ENCODE measurements at places on chromosomes 2 and 18.

- no peak for DNase-seq
Observed at GRCh38 chr2:126766969-126767296, 111.0 kb downstream of the GYPC start.

- DNase-seq = no peak
Observed at GRCh38 chr2:170822290-170823087, 5.8 kb downstream of the GAD1 start.

- no peak for DNase-seq
Observed at GRCh38 chr2:134679745-134680144, 39.1 kb downstream of the TMEM163 start.

GRCh38 chr2:96161898-96162297 is 16.7 kb upstream of the DUSP2 start:
- DNase-seq = peak; percentile 29

- no peak for DNase-seq
Observed at GRCh38 chr2:106705877-106706276, 180.1 kb downstream of the ST6GAL2 start.

- DNase-seq = no peak
Observed at GRCh38 chr2:23669413-23670244, 257.3 kb downstream of the ATAD2B start.

DNA sequence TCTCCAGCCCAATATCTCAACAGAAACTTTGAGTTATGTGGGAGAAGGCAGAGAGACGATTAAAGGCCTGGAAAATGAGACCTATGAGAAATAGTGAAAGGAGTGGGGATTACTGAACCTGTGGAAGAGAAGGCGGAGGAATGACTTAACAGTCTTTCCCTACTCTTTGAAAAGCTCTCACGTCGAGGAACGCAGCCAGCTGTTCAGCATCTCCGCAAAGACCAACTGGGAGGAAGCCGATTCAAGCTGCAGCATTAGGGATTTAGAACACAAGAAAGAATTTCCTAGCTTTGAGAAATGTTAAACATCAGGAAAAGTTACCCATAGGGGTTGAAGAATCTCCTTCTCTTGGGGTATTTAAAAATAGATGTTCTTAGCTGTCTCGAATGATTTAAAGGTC is 233.2 kb upstream of the PARD3B start:
- DNase-seq = no peak

- no peak for DNase-seq
Observed at GRCh38 chr2:29587402-29588190, 333.8 kb downstream of the ALK start.

DNA sequence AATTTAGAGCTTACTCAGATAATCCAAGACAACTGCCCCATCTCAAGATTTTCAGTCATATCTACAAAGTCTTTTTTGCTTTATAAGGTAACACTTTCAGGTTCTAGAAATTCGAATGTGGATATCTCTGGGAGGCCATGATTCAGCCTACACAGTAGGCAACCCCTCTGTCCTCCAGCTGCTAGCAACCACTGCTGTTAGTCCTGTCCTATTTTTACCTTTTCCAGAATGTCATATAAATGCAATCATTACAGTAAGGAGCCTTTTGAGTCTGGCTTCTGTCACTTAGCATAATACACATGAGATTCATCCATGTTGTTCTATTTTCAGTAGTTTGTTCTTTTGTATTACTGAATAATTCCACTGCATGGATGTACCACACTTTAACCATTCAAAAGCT is 28.5 kb upstream of the MARCHF7 start:
- no peak for DNase-seq

GRCh38 chr2:119494163-119494790 is 30.0 kb downstream of the SCTR start:
- no peak for DNase-seq

- DNase-seq = no peak
Observed at GRCh38 chr2:187569042-187569441, 14.8 kb upstream of the TFPI start.

DNA sequence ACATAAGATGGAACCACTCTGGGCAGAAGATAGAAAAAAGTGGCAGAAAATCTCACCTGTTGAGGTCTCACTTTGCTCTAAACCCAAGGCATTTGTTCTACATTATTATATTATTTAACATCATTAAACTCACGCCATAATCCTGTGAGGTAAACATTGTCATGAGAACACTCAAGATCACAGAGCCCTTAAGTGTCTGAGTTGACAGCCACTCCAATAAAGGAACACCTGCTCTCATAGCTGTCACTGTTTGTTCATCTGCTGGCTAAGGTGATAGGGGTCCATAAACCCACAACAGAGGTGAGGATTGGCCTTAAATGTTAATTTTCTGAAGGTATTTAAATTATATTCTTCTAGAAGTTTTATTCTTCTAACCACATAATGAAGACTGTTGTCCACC is 439.7 kb downstream of the RIT2 start:
- DNase-seq = no peak

GRCh38 chr2:8488001-8488738 is 193.7 kb upstream of the ID2 start:
- DNase-seq = no peak

- no peak for DNase-seq
Observed at GRCh38 chr2:36696533-36696932, at the start of gene VIT. Gene VIT (plus strand): TSS chr2:36696707. CDS start chr2:36716371, 19,664 bp downstream.

GRCh38 chr18:11369556-11369955 is 220.2 kb upstream of the PIEZO2 start:
- no peak for DNase-seq

- peak; percentile 3 for DNase-seq
Observed at GRCh38 chr2:44715671-44716081, 225.8 kb upstream of the SIX3 start.

GRCh38 chr2:170177950-170178781 is at the start of gene MYO3B:
Gene MYO3B (plus strand): TSS chr2:170178147. CDS start chr2:170178288, 141 bp downstream.
- no peak for DNase-seq

- no peak for DNase-seq
Observed at GRCh38 chr18:9779630-9780029, 71.5 kb downstream of the RAB31 start.

GRCh38 chr2:68185541-68186164 is 28.0 kb downstream of the PNO1 start:
- DNase-seq = peak; percentile 78

GRCh38 chr2:223781560-223781959 is 55.8 kb downstream of the AP1S3 start:
- no peak for DNase-seq

DNA sequence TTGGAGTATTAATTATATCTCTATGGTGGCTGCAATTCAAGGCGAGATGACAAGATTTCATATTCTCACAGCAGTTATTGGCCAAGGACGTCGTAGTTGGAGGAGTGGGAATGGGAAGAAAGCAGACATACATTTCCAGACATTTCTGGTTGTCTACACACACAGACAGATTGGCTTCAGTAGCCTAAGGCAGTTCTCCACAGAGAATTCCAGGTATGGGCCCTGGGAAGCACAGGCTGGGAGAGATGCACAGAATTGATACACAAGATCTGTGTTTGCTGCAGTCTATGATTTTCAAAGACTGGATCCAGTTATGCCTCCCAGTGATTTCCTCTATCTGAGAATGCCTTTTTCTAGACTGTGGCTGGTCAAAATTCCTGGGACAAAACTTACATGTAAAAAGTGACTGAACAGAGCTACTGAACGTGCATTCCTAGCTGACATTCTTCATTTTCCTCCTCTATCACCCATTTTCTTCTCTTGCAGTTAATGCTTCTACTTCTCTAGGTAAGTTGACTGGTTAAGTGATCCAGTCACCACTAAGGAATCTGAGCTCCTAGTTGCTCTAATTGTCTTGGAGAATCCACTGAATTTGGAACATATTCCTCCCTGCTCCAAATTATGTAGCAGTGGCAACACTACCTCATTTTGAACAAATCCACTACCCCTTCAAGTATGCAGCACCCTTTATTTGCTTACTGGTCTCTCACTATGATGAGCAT is 386.7 kb upstream of the CDH7 start:
- DNase-seq = no peak

DNA sequence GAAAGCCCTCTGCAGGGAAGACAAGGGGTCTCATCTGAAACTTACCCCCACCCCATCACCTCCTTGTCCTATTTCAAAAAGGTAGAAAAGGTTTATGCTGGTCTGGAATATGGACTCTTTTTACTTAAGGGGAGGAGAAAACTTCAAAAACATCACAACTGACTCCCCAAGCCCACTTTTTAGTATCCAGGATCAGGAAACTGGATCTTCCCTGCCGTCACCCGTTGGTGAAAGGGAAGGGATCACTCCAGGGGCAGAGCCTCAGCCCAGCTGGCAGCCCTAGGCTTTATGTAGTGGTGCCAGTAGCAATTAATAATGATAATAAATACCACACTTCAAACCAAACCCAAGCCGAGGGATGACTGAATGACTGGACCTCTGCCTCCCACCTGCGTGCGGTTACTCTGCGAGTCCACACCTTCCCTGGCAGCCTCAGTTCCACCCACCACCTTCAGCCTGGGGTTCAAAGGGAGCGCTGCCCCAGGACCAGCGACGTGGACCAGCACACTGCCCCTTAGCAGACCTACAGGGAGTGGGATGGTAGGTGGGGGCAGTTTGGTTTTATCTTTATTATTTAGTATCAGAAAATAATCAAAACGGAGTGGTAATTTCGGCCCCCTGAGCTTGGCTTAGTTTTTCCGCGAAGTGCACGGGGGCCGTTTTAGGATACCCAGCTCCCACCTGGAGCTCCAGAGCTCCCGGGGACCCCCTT is 4.9 kb upstream of the GATA6 start:
- no peak for DNase-seq

GRCh38 chr2:160226367-160226766 is 26.3 kb upstream of the ITGB6 start:
- DNase-seq = peak; percentile 7

DNA sequence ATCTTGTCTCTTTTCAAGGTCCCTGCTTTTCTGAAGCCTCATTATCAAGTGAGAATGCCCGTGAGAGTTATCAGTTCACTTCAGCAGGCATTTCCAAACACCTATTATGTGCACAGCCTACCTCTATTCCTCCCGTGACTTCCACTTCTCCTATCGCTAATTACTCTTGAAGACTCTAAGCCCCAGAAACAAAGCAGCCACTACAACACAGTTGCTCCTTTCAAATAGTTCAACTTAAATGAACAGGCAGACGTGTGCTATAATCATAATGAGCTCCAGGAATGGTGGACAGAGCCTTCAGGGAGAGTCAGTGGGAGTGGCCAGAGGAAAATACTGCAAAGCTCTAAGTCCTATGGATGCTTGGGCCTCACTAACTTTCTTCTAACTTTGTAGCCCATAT is 159.0 kb downstream of the RDH14 start:
- no peak for DNase-seq

DNA sequence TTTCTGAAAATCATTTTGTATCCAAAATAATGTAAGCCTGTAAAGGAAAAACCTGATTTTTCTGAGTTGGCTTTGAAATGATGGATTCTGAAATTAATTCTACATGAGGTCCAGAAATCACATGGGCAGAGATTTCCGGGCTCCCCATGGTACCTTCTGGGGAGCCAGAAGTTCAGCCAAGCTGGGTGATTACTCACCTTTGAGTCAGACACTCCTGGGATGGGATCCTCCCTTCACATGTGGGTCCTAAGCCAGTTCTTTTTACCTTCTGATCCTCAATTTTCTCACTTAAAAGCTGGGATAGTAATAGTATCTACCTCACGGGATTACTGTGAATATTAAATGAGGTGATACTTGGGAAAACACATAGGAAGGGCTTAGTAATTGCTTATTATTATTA is 179.8 kb upstream of the EPAS1 start:
- no peak for DNase-seq

- DNase-seq = no peak
Observed at GRCh38 chr2:9288233-9288632, 81.6 kb downstream of the ASAP2 start.

DNA sequence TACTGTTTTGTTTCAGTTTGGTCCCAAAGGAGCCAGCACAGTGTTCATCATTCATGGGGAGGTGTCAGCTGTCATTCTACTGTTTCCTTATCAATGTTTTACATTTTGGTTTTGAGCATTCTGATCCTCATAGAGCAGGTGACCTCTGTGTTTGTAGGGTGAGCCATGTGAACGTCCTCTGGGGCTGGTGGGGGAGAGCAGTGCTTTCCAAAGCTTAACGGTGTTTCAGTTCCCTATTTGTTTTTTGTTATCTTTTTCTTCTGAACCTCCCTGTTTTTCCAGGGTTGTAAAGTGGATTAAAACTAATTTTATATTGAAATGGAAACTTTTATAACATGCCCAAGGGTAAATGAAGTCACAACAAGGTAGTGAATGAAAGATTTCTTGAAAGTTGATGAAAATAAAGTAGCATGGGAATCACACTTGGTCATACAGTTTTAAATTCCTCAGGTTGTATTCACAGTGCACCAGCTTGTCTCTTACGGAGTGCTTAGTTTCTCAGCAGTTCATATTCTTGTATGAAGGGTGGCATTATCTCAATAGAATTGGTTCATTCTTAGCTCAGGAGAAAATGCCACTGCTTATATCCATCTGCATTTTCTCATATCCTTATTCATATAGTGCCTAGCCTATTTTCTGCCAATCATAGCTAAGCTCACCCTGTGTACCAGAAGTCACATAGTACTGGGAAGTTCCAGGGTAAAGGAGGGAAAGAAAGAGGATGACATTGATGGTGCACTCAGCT is 54.5 kb downstream of the MAP4K4 start:
- DNase-seq = peak; percentile 78

DNA sequence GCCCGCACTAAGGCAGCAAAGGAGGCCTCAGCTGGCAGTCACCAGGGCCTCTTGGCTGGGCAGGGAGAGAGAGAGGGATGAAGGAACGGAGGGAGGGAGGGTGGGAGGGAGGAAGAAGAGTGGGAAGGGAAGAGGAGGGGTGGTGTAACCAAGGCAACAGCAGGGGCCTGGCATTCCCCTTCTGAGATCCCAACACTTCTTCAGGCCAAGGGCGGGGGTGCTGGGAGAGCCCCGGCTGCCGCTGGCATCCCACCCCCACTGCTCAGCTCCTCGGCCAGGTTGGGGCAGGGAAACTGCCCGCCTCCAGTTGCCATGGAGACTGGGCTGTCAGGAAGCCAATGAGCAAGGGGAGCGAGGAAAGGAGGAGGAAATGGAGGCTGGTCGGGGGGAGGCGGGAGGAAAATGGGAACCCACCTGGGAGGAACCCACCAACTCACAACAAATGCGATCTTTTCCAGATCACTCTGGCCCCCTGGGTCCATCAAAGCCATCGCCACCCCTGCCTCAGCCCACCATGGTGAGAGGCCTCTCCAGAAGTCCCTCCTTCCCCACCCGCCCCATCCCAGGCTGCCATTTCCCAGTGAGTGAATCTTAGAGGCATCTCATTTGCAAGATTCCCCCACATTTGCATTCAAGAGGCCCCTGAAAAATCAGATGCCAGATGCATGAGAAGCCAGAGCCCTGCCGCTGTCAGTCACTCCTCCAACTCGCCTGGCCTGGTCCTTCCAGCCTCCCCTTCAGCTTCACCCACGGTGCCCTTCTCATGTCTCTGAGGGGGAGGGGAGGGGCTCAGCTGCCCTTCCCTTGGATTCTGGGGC is 12.4 kb downstream of the SH2D6 start:
- DNase-seq = no peak

DNA sequence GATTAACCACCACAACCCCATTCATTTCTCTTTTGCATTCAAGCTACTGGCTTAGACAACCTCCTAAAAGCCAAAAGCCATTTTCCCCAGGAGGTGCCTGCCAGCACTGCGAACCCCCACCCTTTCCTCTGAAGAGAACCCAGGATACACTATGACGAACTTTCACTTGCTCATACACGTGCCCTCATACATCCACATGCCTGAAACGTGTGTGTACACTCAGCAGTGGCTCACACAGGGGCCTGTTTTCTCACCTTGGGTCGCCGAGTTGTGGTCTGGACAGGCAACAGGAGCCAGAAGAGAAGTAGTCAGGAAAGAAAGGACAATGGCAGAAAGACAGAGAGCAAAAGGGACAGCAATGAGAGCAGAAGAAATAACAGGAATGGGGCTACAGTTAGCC is 7.4 kb downstream of the DCTN1 start:
- no peak for DNase-seq

All from OCI-LY7 (cell line).